Activated CD4-positive, alpha-beta T cell treated with anti-CD3 and anti-CD28 coated beads, Interleukin-2, amount 50 U/mL, for 1 hour (primary cell): ENCODE measurements at places on chromosomes 12 and 14.
A peak's percentile ranks its signal among the peaks of the same experiment; 100 is the strongest.

DNA sequence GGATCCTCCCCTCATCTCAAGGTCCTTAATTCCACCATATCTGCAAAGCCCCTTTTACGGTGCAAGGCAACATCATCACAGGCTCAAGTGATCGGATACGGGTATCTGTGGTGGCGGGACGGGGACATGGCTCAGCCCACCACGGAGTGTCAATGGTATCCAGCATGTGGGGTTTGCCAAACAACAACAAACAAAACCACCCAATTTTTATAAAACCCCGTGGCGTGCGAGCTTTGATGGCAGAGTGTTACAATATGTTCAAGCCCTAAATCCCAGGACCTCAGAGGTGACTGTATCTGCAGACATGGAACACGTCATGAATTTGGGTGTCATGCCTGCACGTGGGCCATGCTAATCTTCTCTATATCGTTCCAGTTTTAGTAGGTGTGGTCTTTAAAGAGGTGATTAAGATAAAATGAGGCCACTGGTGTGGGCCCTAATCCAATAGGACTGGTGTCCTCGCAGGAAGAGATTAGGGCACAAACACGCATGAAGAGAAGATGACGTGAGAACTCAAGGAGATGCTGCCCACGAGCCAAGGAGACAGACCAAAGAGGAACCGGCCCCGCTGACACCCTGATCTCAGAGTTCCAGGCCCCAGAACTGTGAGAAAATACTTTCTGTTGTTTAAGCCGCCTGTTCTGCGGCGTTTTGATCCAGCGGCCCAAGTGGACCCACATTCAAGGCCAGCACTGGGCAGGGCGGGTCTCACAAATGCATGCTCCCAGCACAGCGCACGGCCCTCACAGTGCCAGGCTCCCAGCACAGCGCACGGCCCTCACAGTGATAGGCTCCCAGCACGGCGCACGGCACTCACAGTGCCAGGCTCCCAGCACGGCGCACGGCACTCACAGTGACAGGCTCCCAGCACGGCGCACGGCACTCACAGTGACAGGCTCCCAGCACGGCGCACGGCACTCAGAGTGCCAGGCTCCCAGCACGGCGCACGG is 6.7 kb upstream of the GOLGA3 start:
- DNase-seq = no peak

- DNase-seq = no peak
These were observed 30.9 kb downstream of the ERGIC2 start for GRCh38 chr12:29350080-29350479.

DNA sequence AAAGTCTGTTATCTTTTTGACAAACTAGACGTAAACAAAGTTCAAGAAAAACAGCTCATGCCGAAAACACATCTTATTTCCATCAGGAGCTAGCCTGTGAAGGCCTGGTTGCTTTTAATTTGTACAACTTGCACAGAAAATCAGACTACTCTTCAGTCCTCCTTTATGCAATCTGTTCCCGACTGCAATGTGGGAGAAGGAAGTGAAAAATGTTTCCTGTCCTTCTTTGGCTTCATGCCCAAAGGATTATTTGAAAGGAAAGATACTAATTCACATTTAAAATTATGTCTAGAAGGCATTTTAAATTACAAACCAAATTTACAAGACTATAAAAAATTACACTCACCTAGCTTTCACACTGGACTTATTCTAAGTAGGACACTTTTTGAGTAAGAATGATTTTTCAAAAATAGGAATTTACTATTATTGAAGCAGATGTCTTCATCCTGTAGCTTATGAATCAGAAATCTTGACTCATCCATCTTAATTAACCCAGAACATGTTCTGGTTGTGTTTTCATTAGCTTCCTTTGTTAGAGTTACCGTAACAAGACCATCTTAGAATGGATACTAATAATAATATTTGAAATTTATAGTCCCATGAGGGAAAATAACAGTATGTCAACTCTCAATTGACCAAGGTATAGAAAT is 272.6 kb downstream of the PRKD1 start:
- no peak for DNase-seq

DNA sequence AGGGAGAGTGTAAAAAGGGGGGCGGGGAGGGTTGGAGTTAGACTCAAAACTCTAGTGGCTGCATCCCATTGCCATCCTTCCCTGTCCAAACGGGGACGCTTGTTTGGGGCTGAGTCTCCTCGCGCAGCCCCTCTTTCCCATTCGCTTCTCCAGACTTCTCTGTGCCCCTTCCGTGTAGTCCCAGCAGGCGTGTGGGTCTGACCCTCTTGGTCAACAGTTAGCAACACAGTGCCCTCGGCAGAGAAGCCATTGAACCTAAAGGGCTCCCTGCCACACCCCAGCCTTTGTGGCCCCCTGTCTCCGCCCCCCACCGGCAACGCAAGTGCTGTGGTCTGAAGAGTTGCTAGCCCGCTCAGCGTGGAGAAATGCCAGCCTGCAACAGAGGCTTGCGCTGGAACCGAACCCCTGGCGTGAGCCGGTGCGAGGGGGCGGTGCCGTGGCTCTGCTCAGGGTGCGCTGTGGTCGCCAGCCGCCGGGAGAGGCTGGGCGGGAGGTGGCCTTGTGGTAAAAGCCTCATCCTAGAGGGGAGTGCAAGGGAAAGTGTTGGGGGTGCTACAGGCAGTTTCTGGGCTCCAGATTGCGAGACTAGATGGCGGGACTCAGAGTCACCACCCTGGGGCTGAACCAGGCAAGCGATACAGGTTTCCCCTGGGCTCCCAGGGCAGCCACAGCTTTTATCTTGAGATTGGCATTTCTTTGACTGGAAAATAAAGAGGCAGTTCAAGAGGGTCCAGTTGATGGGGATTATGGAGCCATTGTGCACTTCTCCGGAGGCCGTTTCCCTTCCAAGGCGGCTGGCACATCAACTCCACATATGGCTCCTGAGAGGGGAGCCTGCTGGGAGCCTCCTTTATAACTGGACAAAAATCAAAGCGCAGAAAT is 2.1 kb downstream of the PLXNC1 start:
- DNase-seq = peak; percentile 33

DNA sequence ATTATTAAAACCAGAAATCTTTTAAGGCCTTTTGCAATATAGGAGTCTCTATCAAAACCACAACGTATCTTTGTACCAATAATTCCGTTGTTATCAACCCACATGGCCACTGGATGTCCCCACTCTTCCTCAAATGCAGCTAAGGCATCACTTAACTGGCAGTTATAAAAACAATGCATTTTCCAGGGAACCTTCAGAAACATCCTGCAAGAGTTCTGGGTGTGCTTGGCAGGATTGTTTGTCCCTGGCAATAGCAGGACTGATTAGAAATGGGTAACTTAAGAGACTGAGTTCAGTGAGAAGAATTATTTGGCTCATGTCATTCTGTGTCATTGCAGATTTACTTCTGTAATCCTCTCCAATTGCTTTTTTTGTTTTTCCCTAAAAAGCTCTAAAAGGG is 112.0 kb downstream of the SLC15A5 start:
- DNase-seq = no peak

DNA sequence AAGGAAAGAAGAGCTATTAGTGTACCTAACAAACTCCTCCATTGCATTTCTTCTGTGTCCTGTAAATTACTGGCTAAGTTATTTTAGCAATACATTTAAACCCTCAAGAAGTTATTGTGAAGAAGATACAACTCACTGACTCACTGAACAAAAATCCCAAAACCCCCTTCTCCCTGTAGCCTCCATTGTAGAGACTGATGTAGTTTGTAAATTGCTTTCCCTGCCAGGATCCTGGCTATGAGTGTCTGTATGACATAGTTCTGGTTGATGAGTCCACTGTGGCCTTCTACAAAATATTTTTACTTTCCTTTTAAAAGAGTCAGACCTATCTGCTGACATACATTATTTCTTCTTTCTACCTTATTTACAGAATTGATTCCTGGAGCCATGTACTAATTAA is 155.6 kb downstream of the SLC6A15 start:
- no peak for DNase-seq

DNA sequence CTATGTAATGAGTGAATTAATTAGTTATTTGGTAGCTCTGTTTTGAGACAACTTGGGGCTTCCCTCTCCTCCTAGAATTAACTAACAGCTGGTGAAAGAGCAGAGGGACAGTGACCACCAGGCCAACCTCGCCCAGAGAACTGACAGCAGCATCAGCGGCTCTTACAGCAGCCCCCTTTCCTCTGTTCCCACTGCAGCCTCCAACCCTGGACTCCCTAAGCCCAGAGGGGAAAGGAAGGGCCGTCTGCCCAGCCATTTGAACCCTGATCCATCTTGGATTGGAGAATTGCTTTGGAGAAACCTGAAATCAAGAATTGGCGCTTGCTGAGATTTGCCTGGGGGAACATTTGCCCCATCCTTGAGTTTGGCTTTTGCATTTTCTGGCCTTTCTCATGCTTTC is 45.5 kb downstream of the B4GALNT3 start:
- no peak for DNase-seq

- DNase-seq = peak; percentile 20
These were observed 1.2 kb upstream of the GAPDH start for GRCh38 chr12:6532927-6533652.
